ENCODE measurements at places on chromosomes 7 and 10. TPM values are rescaled to one million over a fixed set of nuclear protein-coding genes. Genes with fewer than 3 reads are reported as not detected.

The INA gene
- total RNA-seq: 0.40 TPM

The NPTX2 gene
- 0.53 TPM for total RNA-seq

The TCF7L2 gene
- total RNA-seq: 21.8 TPM

The CFAP70 gene
- 0.27 TPM for total RNA-seq

The LRRD1 gene
- total RNA-seq: not detected

The LRCH4 gene
- total RNA-seq: 56.1 TPM

The DGKB gene
- total RNA-seq: not detected

The TMEM236 gene
- total RNA-seq: 0.24 TPM

The PRF1 gene
- not detected for total RNA-seq

The CUBN gene
- total RNA-seq: 3.0 TPM

The SPDYE1 gene
- not detected for total RNA-seq

The DNAJC12 gene
- 2.4 TPM for total RNA-seq

The WDR11 gene
- total RNA-seq: 58.9 TPM

The ARPC1A gene
- total RNA-seq: 243 TPM

The ADAMTS14 gene
- not detected for total RNA-seq

The ZNF138 gene
- total RNA-seq: 3.3 TPM

The CCSER2 gene
- total RNA-seq: 50.8 TPM

The ASZ1 gene
- total RNA-seq: not detected

The FGF8 gene
- 0.39 TPM for total RNA-seq

The C10orf53 gene
- total RNA-seq: not detected

The IL2RA gene
- not detected for total RNA-seq

The SFRP5 gene
- total RNA-seq: not detected

The SPDYE11 gene
- not detected for total RNA-seq

The CYP2C18 gene
- not detected for total RNA-seq

The LRRC61 gene
- 0.39 TPM for total RNA-seq

The BMPER gene
- total RNA-seq: 0.32 TPM
